ENCODE measurements at places on chromosomes 16 and 17. TPM values are rescaled to one million over a fixed set of nuclear protein-coding genes. Genes with fewer than 3 reads are reported as not detected.

GRCh38 chr16:47096297-47096696 is 47.4 kb downstream of the NETO2 start:
- H3K27ac ChIP-seq, result no peak overlapping the region
- H3K36me3 ChIP-seq, result peaks cover 19% of the 10 kb centered on the region
- no peak for DNase-seq

GRCh38 chr17:63113167-63113566 is 147.1 kb downstream of the TANC2 start:
- H3K27me3 ChIP-seq, result no peaks in the 10 kb centered on the region
- peaks cover 5% of the 10 kb centered on the region for H3K4me1 ChIP-seq
- no peak overlapping the region for H3K4me3 ChIP-seq
- H3K27ac ChIP-seq, result no peak overlapping the region

- H3K36me3 ChIP-seq, result no peaks in the 10 kb centered on the region
- DNase-seq, result peak; percentile 13
- H3K4me1 ChIP-seq, result peaks cover 39% of the 10 kb centered on the region
- H3K27me3 ChIP-seq, result no peaks in the 10 kb centered on the region
- peak overlapping the region; percentile 90 for H3K4me3 ChIP-seq
Observed at GRCh38 chr16:1613211-1613622, 1.1 kb downstream of the CRAMP1 start.

- no peak overlapping the region for H3K4me3 ChIP-seq
- DNase-seq, result no peak
- H3K27me3 ChIP-seq, result peaks cover 48% of the 10 kb centered on the region
- H3K27ac ChIP-seq, result no peak overlapping the region
- no peaks in the 10 kb centered on the region for H3K4me1 ChIP-seq
Observed at GRCh38 chr16:84416407-84417321, 48.3 kb downstream of the ATP2C2 start.

GRCh38 chr17:6910987-6911603 is 79.6 kb upstream of the TEKT1 start:
- H3K27ac ChIP-seq, result no peak overlapping the region
- peaks cover 8% of the 10 kb centered on the region for H3K27me3 ChIP-seq
- no peaks in the 10 kb centered on the region for H3K36me3 ChIP-seq

DRC3 gene
- 0.19 TPM for polyA plus RNA-seq

GRCh38 chr16:68190736-68191510 is 45.0 kb downstream of the ESRP2 start:
- H3K27me3 ChIP-seq, result no peaks in the 10 kb centered on the region
- no peak overlapping the region for H3K4me3 ChIP-seq
- no peak for DNase-seq

GRCh38 chr17:15470536-15470935 is 3.1 kb upstream of the CDRT4 start:
- H3K36me3 ChIP-seq, result peaks cover 5% of the 10 kb centered on the region
- no peaks in the 10 kb centered on the region for H3K4me1 ChIP-seq
- H3K27ac ChIP-seq, result no peak overlapping the region
- H3K4me3 ChIP-seq, result no peak overlapping the region
- DNase-seq, result no peak

DNA sequence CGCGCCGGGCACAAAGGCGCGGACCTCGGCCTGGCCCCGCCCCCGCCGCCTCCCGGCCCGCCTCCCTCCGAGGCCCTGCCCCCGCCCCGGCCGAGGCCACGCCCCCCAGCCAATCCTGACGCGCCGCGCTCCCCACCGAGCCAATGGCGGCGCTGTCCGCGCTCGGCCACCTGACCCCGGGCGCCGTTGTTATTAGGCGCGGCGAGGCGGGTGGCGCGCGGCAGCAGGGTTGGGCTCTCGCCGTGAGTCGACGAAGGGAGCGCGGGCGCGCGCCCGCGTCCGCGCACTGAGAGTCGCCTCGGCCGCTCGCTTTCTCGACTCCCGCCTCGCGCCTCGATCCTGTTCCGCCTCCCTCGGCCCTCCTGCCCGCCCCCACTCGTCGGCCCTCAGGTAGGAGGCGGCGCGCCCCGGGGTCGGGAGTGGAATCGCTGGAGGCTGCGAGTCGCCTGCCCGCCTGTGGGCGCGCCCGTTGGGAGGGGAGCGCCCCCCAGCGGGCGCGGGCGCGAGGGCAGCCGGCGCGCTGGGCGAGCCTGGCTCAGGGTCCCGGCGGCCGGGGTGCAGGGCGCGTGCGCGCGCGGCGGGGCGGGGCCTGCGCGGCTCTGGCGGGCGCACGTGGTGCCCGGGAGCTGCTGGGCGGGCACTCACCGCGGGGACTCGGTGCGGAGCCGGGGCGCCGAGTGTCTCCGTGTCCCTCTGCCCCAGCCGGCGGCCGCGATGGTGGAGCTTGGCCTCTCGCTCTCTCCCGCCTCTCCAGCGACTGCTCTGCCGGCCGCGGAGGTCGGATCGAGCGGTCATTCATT is 405 bp upstream of the CBLN1 start:
- DNase-seq, result no peak
- H3K36me3 ChIP-seq, result peaks cover 15% of the 10 kb centered on the region
- H3K4me3 ChIP-seq, result peak overlapping the region; percentile 69
- peaks cover 51% of the 10 kb centered on the region for H3K27me3 ChIP-seq
- H3K4me1 ChIP-seq, result peaks cover 6% of the 10 kb centered on the region

STXBP4 gene
- polyA plus RNA-seq, result 4.5 TPM
